ENCODE measurements at places on chromosomes 6 and 20.

DNA sequence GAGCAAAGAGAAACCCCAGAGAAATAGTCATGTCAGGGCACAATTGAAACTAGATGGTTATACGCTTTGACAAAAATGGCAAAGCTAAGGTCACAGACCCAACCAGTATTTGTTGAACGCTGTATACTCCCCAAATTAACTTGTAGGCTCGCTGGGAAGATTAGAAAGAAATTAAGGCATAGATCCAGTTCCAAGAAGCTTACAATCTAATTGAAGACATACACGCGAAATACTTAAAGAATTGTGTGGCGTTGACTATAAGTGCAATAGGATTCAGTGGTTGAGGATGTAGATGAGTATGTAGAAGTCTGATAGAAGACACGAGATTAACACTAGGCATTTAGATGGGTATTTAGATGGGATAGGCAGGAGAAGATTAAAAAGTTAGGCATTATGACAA, 525 bp downstream of the FAM229B start:
- DNase-seq = no peak

GRCh38 chr6:32947552-32948465, 5.1 kb downstream of the HLA-DMA start:
- peak; percentile 63 for DNase-seq

- DNase-seq = peak; percentile 50
Measured at GRCh38 chr6:135423649-135424128, 73.9 kb downstream of the AHI1 start.

GRCh38 chr20:62696434-62696957, 12.1 kb upstream of the NTSR1 start:
- DNase-seq = no peak

- no peak for DNase-seq
Measured at GRCh38 chr6:127180426-127180825, 62.0 kb downstream of the RSPO3 start.

- no peak for DNase-seq
Measured at GRCh38 chr6:122365775-122366403, 33.6 kb upstream of the HSF2 start.

Data from CD4-positive, alpha-beta T cell treated with Interleukin-10 for 1 hour (primary cell).